Fibroblast of villous mesenchyme (primary cell): ENCODE measurements at places on chromosomes 3 and 15.

DNA sequence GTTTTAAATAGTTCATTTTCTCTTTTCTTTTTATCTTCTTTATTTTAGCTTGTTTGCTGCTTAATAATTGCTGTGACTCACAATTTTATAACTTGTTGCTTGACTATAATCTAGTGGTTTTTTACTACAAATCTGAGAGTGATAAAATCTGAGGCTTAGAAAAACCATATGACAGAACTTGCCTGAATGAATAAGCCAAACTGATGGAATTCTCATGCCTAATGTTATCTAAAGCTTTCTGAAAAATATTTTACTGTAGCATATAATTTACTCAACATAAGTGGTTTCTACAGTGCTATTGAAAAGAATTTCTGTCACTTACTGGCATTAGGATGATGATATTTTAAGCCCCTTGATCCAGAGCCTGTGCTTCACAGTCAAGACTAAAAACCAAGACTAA lies 175.1 kb downstream of the VGLL3 start:
- no peak for DNase-seq

- no peak for DNase-seq
Observed at GRCh38 chr3:76171647-76172046, 386.3 kb upstream of the ZNF717 start.

GRCh38 chr3:40451551-40451950 lies 5.6 kb upstream of the RPL14 start:
- DNase-seq = no peak

DNA sequence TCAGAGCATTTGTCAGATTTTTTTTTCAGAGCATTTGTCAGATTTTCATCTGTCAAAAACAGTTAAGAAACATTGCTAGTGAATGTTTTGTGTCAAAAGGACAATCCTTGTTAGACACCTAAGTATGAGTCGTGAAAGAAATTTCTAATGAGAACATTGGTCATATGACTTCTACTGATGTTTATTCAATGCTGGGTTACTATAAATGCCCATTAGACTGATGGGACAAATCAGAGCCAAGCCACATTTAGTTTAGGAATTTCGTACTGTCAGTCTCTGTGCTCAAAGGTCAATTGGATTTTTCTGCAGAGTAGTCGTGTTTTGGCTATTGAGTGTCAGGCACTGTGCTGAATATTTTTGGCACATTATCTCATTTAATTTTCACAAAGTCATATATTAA lies 31.6 kb downstream of the TSC22D2 start:
- no peak for DNase-seq
